Fibroblast of skin of left biceps (primary cell): ENCODE measurements at places on chromosomes 11 and 22.

DNA sequence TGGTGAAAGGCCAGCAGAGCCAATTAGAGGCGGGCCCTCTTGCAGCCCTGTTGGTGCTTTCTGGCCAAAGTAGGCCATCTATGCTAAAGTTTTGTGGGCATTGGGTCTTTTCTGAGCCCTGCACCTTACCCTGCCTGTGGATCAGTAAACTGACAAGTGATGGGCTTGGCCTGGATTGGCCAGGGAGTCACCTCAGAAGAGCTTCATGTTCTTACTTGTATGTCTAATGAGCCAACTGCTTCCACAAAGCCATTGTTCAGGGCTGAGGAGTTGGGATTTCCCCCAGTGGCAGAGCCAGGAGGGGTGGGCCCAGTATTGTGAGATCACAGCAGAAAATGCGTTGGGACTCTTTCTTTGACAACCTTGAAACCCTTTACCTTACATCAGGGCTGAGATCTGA is 90.4 kb downstream of the CWC15 start:
- no peak for DNase-seq

DNA sequence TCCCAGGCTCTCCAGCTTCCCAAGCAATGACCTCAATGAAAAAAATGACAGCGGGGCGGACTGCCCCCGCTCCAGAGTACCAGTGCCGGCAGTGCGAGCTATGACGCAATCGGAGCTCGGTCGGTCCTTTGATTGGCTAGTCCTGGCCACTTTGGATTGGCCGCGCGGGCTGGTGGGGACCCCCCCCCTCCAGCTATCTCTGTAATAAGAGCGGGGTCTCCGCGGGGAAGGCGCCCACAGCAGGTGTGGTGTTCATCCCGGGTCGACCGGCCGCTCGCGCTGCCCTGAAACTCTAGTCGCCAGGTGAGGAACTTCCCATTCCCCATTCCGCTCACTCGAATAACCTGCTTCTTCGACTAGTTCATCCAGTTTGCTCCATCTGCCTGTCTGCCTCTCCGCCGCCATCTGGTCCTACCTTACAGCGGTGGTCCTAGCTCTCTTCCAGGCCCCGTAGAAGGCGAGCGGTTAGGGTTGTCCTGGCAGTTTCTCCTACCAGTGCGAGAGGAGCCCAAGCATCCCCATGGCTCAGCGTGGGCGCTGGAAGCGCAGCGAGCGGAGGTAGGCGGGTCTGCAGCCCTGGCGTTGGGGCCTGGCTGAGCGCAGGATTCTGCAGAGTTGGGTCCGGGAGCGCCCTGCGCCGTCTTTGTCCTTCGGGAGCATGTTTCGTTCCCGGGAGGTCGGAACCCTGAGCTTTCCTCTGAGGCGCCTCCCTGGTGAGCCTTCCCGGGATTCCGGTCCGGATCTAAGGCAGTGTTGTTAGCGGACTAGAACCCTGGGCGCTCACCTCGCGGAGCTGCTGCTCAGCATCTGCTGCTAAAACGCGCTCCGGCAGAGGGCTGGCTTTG is at the start of gene CALCB:
CALCB (plus strand) TSS at position 233 of the 845 bp plus-strand sequence. CDS start 1,126 bp downstream, outside the sequence.
- no peak for DNase-seq

GRCh38 chr11:95485115-95485900 is 254.3 kb upstream of the SESN3 start:
- peak; percentile 59 for DNase-seq

GRCh38 chr11:46256540-46257001 is 20.9 kb upstream of the CREB3L1 start:
- no peak for DNase-seq

DNA sequence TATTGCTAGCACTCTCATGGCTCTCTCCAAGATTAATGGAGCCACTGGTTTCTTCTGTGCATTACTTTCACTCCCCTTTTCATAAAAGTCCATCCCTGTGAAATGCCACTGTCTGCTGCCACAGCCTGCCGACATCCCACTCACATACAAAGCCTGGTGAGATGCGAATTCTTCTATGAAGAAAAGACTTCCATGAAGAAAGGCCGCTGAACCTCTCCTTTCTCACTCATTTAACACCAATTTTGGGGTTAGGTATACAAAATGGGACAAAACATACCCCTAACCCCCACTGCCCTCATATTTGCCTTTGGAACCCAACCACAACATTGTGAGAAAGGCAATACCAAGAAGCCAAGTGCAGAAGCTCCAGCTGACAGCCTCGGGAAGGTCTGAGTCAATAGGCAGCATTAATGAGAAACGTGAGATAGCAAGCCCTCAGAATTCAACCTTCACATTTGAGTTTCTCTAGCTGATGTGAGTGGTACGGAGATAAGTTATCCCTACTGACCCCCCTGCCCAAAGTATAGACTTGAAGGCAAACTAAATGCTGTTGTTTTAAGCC is 156.4 kb downstream of the ATG16L2 start:
- no peak for DNase-seq

- DNase-seq = no peak
Observed at GRCh38 chr22:44855855-44856254, 103.5 kb downstream of the ARHGAP8 start.

GRCh38 chr22:17920145-17920605 is 104.2 kb downstream of the MICAL3 start:
- DNase-seq = no peak

GRCh38 chr11:18727479-18728236 is 1.7 kb upstream of the IGSF22 start:
- no peak for DNase-seq

DNA sequence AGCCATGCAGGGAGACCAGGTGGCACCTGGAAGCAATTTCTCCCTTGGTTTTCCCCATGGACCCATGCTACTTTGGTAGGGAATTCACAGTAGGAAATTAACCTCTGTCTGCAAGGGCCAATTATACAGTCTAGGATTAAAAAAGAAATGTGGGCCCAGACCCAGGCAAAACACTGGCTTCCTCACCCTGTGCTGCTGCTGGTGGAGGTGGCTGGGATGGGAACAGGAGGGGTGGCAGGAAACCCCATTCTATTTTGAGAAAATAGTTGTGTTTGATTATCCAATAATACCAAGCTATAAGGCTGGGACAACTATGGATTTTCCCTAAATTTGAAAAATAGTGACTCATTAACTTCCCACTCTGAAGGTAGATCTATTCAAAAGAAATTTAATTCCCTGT is 417.0 kb upstream of the NARS2 start:
- no peak for DNase-seq

- no peak for DNase-seq
Observed at GRCh38 chr11:126403022-126403581, 47.6 kb downstream of the ST3GAL4 start.

- no peak for DNase-seq
Observed at GRCh38 chr11:87013912-87014825, 23.6 kb upstream of the TMEM135 start.

DNA sequence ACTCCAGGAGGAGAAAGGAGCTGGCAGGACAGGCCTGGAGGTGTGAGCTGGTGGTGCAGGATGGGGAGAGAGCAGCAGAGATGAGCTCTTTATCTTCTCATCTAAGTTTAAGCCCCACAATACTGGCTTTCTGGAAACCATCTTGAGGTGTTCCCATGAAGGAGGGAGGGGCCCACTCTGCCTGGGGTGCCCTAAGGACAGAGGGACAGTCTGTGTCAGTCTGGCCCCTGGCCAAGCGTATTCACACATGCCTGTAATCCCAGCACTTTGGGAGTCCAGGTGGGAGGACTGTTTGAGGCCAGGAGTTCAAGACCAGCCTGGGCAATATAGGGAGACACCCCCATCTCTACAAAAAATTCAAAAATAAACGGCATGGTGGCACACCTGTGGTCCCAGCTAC is 8.9 kb downstream of the SERHL2 start:
- DNase-seq = no peak

DNA sequence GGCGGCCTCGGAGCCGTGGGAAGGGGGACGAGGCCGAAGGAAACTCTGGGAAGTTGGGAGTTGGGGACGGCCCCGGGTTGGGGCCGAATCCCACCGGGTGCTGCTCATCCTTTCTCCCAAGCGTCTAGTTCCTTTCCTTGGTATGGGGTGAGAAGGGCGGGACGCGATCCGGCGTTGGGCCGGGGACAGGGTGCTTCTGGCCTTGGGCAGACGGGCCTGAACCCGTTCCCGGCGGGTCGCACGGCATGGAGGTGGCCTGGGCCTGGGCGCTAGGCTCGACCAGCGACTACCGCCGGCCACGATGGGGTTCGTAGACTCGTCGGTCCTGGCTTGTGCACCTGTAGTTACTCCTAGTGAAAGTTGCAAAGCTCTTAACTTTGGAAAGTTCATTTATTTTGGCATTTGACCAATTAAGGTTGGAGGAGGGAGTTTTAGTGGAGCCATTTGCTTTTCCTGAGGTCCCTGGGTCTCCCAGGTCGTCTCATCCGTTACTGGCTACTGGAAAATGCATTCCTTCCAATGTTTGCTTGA is 1.0 kb downstream of the SYT9 start:
- no peak for DNase-seq
